NCI-H187 (cell line): ENCODE measurements at places on chromosomes 12 and 14.

DNA sequence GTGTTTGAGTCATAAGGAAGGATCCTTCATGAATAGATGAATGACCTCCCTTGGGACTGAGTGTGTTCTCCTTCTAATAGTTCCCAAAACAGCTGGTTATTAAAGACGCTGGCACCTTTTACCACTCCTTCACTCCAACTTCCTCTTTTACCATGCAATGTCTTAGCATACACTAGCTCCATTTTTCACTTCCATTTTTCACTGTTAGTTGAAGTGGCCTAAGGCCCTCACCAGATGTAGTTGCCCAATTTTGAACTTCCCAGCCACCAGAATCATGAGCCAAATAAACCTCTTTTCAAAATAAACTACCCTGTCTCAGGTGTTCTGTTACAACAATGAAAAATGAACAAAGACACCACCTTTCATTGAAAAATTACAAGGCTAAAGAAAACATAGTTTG, 64.7 kb downstream of the GPR65 start:
- no peak for DNase-seq

GRCh38 chr12:74456431-74456830, 81.2 kb upstream of the ATXN7L3B start:
- no peak for DNase-seq

DNA sequence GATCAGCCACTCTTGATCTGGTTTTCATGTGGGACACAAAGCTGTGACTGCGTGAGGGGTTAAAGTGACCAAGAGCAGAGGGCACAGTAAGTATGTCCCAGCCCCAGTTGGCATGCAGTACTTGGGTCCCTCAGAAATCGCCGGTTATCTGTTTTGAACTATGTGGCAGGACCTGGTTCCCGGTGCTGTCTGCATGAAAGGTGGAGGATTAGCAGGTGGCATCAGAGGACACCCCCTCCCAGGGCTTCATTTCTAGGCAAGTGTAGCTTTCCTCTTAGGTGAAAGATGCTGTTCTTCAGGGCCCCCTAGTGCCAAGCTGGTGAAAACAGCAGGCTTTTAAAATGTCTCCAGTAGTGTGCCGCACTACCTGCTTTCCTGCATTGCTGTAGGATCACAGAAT, 57.1 kb downstream of the ATG14 start:
- peak; percentile 39 for DNase-seq

DNA sequence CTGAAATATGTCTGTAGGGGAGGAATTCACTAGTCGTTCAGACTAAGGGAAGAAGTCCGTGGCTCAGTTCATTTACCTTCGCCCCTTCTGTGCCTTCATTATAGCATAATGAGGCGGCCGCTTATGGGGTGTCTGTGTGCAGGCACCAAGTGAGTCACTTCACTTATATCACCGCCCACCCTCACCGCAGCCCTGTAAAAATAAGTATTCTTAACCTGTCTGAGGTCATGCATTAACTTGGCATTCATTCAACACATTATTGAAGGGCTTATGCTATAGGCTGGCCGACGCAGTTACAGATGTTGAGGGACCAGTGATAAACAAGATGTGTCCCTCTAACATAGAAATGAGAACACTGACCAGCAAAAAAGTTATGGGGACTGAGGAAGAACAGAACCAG, 47.7 kb upstream of the PTCSC3 start:
- DNase-seq = no peak

GRCh38 chr14:22974530-22975313, 7.6 kb downstream of the AJUBA start:
- no peak for DNase-seq

- DNase-seq = no peak
Measured at GRCh38 chr12:114355389-114356088, 50.4 kb downstream of the TBX5 start.

DNA sequence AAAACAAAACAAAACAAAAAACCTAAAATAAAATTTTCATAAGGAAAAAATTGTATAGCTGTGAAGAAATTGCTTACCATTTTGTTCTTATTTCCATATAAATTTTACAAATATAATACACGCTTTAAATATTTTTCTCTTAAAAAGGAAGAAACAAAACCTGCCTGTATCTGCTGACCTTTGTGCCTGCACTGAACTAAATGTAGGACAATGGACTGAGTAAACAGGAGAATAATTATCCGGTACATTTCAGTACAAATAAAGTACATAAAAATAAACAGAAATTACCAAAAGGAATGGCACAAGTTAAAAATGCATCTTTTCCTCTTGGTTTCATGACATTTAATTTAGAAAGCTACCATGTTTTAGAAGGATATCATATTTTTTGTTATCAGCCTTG, 112.3 kb downstream of the DNAI7 start:
- no peak for DNase-seq

DNA sequence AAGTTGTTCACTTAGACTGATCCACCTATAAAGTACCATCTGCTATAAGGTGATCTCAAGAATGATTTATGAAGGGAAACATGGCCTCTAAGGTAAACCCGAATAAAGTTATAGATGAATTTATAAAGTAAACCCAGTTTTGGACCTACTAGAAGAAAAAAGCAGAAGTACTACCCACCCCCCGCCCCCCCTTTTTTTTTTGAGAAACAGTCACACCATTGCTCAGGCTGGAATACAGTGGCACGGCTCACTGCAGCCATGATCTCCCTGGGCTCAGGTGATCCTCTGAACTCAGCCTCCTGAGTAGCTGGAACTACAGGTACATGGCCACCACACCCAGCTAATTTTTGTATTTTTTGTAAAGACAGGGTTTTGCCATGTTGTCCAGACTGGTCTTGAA, 3.9 kb downstream of the ENTPD5 start:
- no peak for DNase-seq

DNA sequence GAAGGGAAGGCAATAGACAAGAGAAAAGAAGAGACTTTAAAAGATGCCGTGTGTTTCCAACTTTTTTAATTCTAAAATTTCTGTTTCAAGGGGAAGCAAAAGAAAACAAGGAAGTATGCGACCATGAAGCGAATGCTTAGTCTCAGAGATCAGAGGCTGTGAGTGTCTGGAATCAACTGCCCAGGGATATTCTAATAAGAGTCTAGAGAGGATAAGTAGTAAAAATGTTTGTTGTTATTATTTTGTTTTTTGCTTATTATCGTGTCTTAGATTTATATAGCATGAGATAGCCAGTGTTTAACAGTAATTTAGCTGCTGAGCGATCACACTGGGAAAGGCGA, 421 bp downstream of the FCF1 start:
- no peak for DNase-seq

GRCh38 chr12:78330131-78330530, 499.4 kb downstream of the NAV3 start:
- DNase-seq = no peak

DNA sequence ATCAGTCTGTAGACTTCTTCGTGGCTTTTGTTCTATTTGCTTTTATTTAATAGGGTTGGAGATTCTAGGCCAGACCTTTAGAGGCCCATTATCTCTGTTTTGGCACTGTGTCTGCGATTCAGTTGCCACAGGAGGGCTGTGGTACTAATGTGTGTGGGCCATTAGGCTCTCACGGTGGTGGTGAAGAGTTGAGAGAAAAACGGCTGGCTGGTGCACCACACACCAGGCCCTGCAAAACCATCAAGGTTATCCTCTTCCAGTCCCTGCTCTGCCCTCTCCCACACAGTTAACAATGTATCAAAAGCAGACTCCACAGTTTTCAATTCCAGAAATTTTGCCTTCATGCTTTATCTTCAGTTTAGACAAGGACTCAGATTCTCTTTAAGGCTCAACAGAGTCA, 97.7 kb downstream of the MYF5 start:
- DNase-seq = no peak

- DNase-seq = no peak
Measured at GRCh38 chr14:69945912-69946311, 66.7 kb downstream of the SMOC1 start.

- no peak for DNase-seq
Measured at GRCh38 chr14:68627050-68627867, 165.6 kb downstream of the ZFP36L1 start.

- DNase-seq = no peak
Measured at GRCh38 chr14:59308673-59309072, 120.2 kb downstream of the DAAM1 start.

DNA sequence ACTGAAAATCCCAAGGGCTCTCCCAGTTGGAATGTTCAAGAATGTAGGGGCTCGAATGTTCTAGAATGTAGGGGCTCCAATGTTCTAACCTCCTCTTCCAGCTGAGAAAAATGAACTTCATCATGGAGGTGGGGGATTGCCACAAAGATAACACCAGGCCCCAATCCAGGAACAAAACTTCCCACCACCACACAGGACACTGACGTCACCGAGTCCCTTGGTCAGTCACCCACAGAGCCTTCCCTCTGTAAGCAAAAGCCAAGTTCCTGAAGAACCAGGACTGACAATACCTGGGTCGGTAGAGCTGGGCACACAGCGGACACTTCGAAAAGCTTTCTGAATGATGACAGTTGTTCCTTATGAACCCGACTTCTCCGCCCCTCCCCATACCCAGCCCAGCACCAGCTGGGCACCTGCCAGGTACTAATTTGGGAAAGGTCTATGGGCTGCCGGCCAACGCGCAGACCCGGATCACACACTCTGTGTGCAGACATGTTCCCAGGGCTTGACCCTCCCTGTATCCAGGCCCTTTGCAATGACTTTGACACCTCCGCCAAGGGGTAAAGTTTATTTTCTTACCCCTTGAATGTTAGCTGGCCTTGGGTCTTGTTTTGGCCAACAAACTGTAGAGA, 18.9 kb downstream of the ITPK1 start:
- no peak for DNase-seq

GRCh38 chr14:69986336-69986735, 107.1 kb downstream of the SMOC1 start:
- DNase-seq = no peak

DNA sequence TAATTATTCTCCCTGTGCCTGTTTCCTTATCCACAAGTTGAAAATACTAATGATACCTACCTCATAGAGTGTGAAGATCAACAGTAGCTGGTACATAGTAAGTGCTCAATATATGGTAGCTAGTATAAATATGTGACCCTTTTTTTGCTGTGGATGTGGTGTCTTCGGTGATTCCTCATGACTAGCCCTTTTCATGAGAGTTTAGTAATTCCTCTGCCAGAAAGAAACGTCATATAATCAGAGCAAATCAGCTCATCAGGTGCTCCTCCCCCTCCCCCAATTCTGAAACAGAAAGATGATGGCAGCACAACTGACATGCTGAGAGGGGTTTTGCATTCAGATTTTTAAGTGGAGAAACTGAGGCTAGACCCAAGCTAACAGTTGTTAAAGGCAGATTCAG, 210.8 kb downstream of the SLC41A2 start:
- no peak for DNase-seq

DNA sequence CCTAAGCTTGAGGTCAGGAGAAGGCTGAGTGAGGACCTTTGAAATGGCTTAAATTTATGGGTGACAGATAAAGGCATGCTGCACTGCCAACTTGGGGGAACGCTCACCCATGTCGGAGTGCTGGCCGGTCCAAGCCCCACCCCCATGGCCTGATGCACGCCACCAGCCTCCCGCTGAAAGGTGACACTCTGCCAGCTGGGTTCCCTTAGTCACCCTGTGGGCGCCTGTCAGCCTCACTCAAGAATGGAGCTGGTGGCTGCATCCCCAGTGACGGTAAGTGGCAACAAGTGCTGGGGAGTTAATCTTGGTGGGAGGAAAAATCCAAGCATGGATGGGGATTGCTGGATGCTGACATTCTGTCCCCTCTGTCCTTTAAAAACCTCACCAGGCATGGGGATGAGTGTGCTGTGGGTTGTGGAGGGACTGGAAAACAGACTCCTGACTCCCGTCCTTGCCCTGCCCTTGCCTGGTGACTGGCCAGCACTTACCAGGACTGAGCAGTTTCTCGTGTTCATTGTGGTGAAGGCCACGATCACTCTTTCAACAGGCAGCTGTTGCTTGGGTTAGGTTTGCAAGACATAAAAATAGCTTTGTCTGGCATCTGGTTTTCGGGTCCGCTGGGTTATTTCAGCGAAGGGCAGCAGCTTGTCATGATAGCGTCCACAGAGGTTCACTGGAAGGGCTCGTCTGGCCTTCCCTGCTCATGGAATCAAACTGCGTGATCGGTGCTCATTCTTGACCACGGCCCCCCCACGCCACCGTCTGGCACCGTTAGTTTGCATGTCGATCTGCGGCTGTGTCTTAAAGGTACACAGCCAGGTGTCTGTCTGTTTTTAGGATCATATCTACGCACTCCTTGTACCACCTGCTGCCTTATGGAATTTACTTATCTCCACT, 15.0 kb downstream of the ACACB start:
- no peak for DNase-seq

DNA sequence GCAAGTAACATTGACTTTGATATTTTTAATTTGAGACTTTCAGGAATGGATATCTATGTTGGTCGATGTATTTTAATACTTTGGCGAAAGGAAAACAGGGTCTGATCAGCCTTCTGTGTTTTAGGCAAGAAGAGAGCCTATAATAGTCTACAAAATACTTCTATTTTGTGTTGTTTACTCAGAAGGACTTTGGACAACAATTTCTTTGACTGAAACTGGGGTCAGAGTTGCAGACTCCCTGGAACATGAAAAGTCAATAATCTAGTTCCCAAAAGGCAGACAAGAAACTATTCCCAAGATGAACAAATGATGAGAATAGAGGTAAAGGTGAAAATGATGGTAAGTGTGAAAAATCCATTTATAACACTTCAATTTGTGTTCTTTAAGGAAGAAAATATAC, 10.6 kb upstream of the NUBPL start:
- no peak for DNase-seq

GRCh38 chr12:32201976-32202375, 95.3 kb downstream of the BICD1 start:
- DNase-seq = no peak

GRCh38 chr14:23183479-23183878, at the start of gene SLC7A8:
TSS of gene SLC7A8 (minus strand) at chr14:23183660. CDS start at chr14:23182914, 746 bp downstream.
- peak; percentile 9 for DNase-seq

- no peak for DNase-seq
Measured at GRCh38 chr12:70840656-70841350, 79.7 kb downstream of the PTPRR start.

GRCh38 chr14:52275372-52275771, 7.9 kb downstream of the PTGDR start:
- DNase-seq = no peak

DNA sequence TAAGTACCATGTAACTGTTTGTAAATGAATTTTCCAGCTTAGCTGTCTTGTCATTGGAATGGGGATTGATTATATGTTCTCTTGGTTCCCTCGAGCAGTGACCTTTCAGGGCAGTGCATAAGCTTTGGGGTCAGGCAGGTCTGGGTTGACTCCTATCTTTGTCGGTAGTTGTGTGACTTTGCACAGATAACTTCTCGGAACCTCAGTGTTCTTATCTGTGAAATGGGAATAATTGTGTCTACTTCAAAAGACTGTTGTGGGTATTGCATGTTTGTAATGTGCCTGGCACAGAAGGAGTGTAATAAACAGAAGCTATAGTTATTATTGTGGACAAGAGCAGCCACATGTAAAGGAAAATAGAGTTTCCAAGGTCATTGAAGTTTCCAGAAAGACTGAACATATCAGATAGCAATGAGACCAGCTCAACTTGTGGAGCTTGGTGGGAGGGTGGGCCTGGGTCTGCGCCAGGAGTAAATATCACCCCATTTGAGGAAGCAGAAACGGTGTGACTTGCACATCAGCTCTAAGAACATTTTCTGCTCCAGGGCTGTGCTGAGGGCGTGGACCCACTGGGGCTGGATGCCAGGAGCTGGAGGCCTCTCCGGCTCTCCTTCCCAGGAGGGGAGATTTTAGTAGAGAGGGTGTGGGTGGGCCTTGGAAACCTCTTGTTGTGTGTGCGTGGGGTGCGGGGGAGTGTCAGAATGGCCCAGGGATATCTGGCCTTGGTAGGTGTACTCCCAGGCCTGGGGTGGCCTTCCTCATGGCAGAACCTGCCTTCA, 19.7 kb downstream of the FOS start:
- DNase-seq = no peak
